GF-D8 (cell line): ENCODE measurements at places on chromosomes 6 and 20.

GRCh38 chr6:52253494-52253893 is 9.2 kb upstream of the IL17F start:
- no peak for DNase-seq

- DNase-seq = no peak
Measured at GRCh38 chr20:38620441-38620840, 18.8 kb downstream of the ARHGAP40 start.

GRCh38 chr6:68726992-68727391 is 91.9 kb downstream of the ADGRB3 start:
- DNase-seq = no peak

- DNase-seq = no peak
Measured at GRCh38 chr6:131381709-131382093, 191.3 kb upstream of the ARG1 start.

GRCh38 chr20:20562507-20562906 is 149.9 kb downstream of the RALGAPA2 start:
- no peak for DNase-seq

GRCh38 chr6:30194797-30195690 is 18.2 kb downstream of the TRIM26 start:
- no peak for DNase-seq

- DNase-seq = no peak
Measured at GRCh38 chr6:15337582-15337981, 91.7 kb downstream of the JARID2 start.

DNA sequence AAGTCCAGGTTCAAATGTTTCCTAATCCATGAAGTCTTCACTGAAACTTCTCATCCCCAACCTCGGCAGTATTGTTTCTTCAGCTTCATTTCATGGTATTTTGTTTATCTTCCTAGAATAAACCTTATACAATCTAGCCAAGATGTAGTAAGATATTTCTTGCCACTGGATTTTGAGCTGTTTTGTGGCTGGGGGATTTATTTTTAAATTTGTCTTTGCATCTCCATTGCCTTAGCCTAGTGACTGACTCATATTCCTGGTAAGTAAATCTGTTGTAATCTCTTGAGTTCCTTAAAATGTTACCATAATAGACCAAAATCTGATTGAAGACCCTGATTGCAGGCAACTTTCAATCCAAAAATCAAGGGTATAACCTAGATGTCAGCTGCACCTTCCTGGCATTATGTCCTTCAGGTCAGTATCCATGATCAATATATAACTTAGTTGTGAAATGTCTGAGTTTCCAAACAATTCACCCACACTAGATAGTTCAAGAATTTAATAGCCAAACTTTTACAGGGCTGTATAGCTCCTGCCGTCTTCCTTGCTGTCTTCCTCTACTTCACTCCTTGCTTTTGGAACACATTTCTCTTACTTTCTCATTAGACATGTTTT is 4.7 kb upstream of the TRMT11 start:
- DNase-seq = no peak

- no peak for DNase-seq
Measured at GRCh38 chr6:39343396-39343870, 20.9 kb upstream of the KCNK16 start.

DNA sequence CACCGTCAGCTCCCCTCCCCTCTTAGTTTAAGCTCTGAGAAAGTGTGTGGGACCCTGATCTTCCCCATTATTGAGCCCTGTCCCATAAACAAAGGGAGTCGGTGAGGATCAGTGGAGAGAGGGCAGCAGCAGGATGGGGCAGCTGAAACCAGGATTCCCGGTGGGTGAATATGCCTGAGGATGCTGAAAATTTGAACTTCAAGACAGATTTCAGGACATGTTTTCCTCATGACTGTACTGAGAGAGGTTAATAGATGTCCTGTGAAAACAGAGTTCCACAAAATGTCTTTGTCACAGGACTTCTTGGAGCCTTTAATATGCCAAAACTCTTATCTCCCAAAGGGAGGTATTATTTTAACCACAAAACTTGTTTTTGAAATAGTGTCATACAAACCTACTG is 53.5 kb upstream of the SLC22A16 start:
- no peak for DNase-seq

DNA sequence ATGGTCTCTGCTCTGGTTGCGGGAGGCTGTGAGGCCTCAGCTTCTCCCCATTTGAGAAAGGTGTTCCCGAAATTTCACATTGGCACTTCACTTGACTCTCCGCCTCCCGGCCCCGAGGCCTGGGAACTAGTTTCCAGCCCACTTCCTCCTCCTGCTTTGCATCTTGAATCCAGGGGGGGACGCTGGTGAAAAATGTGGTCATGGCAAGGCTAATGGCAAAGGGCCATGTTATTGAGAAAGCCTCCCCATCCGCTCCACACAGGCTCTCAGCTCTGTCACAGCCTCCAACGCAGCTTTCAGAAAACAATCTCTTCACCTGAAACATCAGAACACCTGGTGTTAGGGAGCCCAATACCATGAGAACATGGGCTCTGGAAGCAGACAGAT is 5.6 kb downstream of the PLAGL2 start:
- peak; percentile 15 for DNase-seq

GRCh38 chr20:4320291-4320690 is 304.9 kb upstream of the RNF24 start:
- peak; percentile 39 for DNase-seq
